ENCODE measurements at places on chromosomes 11 and 22.

- DNase-seq, result no peak
Measured at GRCh38 chr22:30459181-30460052, 12.4 kb downstream of the SEC14L3 start.

DNA sequence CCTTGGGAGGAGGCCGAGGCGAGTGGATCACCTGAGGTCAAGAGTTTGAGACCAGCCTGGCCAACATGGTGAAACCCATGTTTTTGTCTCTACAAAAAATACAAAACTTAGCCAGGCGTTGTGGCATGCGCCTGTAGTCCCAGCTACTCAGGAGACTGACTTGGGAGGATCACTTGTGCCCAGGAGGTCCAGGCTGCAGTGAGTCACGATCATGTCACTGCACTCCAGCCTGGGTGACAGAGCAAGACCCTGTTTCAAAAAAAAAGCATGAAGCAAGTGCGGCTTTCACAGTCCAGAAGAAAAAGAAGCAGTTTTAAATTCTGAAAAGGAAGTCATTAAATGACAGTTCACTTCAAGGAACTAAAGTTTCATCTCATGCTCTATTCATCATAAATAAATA is 7.1 kb upstream of the LTO1 start:
- no peak for DNase-seq

DNA sequence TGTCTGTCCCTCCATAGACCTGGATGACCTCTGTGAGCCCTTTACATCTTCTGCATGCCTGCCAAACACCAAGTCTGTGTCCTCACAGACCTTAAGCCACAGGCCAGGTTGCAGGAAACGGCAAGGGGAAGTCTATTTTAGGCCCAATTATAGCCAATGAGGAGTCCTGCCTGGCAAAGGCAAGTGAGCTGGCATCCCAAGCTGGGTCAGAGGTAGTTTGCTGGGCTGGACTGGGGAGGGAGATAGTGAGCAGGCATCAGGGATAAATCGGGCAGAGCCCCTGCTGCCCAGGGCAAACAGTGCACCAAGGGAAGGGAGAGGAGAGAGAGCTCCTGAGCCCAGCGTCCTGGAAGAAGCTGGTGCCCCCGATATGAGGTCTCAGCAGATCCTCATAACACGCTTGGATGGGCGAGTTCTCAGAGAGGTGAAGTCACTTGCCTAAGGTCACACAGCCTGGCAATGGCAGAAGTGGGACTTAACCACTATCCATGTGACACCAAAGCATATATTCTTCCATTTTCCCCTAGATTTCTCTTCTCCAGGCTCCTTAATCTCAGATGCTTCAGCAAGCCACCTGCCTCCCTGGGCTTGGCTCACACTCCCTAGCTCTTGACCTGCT is 3.7 kb upstream of the RELT start:
- DNase-seq, result no peak

DNA sequence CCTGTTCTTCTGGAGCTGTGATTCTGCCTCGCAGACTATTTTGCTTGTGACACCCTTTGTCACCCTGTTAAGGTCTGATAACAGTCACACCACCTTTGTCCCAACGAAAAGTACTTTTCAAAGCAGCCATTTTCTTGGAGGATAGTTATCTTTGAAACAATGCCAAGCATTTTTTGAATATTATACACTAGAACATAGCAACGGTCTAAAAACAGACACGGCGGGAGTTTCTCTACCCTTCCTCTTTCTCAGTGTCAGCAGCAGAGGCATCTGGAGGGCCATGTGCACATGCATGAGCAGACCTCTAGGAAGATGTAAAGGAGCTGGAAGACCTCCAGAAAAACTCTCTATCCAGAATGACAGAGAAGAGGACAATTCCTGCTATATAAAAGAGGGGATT is 86.5 kb downstream of the TRPC6 start:
- DNase-seq, result no peak

DNA sequence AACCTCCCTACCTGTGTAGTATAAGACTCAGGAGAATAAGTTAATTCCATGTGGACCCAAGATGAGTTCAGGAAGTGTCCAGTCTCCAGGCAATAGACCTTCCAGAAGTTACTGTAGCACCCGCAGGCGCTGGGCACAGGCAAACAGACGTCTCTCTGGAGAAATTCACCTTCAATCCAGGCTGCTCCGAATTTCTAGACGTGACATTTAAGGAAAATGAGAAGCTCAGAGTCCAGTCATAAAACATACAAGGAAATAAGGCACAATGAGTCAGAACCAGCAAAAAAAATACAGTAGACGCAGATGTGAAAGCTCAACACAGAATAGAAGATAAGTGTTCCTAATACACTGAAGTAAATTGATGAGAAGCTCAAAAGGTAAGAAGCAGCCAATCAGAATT is 14.2 kb downstream of the NADSYN1 start:
- no peak for DNase-seq

DNA sequence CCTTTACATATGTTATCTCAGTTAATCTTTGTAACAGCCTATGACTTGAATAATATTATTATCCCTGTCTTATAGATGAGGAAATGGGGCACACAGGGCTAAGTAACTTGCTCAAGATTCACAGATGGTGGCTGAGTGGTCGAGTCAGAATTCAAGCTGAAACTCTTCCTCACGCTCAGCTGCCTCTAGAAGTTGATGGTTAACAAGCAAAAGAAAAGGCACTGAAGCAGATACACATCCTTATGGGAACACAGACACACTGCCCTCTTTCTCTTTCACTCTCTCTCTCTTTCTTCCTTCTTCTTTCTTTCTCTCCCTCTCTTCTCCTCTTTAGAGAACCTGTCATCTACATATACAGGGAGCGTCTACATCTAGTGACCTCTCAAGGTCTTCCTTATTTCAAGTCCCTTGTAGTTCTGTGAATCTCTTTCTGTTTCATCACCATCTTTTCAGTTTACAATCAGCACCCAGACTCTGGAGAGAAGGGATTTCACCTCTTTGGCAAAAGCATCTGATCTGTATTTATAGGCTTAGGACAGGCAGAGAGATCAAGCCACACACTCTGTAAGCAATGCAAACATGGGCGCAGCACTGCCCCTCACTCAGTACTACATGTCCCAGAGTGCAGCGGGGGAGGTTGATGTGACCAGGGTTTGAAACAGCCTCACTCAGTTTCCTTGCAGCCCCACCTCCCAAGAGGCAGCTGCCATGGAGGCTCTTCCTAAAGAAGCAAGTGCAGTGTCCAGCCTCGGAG is 75.7 kb downstream of the GRAMD1B start:
- DNase-seq, result no peak

GRCh38 chr11:125402435-125402834 is 93.6 kb downstream of the FEZ1 start:
- DNase-seq, result no peak

DNA sequence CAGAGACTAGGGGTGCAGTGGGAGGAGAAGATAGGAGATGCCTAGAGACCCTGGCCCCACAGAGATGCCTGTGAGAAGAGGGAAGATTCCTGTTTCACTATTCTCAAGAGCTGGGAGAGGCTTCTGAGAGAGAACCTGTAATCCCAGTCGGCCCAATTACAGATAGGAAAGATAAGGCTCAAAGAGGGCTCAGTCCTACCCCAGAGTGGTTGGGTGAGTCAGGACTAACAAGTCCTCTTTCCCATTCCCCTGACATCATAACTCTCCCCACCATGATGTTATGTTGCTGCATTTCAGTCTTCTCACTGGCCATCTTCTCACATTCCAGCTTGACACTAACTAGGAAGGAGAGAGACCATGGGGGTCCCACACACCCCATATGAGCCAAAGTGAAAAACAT is 17.9 kb downstream of the ARHGEF12 start:
- no peak for DNase-seq

- no peak for DNase-seq
Measured at GRCh38 chr11:57421066-57421465, 5.9 kb downstream of the SLC43A3 start.

DNA sequence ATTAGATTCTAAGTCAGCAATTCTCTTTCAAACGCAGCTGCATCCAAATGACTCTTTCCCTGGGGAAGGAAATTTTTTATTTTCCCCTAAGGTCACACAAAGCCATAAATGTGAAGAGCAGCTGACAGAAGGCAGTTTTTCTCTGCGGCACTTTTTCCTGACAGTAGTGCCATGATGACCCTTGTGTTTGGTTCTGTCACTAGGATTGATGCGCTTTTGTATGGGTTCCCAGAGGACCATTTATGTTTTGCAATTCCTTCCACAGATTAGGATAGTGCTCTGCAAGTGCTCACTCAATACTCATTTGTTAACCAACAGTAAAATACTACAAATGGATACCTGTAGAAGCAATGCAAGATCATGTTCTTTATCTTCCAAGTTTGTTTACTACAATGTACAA is 359.6 kb upstream of the CTSC start:
- no peak for DNase-seq

DNA sequence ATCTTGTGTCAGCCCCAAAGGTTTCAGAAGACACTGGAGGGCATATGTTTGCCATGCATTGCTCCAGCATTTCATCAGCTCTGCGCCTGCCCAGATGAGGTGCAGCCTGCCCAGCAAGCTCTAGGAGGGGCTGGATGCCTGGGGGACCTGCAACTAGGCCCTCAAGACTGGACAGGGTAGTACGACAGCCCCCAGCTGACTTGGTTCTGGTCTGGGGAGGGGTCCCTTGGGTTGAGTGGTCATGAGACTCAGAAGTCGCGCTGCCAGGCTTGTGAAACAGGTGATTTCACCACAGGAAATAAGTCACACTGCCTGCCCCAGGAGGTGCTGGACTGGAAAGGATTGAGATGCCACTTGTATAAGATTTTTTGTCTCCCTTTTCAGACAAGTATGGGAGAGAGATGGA is 23.4 kb downstream of the TPBGL start:
- no peak for DNase-seq

- DNase-seq, result peak; percentile 51
Measured at GRCh38 chr22:20238536-20238900, 29.6 kb downstream of the RTN4R start.

DNA sequence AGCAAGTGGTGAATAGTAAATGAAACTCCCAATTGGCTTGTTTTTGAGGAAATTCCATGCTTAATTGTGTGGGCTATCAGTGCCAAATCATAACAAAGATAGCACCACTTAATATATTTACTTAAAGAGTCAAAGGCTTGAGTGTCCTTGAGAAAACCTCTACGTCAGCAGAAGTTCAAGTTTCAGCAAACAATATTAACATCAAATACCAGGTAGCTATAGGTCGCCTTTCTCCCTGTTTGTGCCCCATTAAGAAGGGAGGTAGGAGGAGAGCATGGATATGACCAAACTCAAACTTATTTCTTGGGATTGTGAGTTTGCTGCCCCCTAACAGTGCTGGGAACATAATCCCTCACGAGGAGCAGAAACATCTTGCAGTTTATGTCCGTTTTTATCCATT is 105.6 kb upstream of the SYN3 start:
- no peak for DNase-seq

DNA sequence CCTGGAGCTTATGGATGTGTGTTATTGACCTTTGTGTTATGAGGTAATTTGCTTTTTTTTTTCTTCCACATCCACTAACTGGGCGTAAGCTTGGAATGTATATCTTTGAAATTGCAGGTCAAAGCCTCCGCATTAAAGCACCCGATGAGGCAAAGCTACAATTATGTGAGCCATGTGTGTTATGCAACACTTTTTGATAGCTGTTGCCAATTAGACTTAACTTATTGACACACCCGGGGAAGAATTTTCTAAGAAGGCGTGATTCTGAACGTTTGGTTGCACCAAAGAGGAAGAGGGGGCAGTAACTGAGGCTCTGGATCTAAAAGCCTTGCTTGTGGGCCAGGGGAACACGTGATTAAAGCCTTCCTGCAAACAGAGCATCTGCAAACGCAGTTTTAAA is 610 bp upstream of the TEX12 start:
- DNase-seq, result no peak

DNA sequence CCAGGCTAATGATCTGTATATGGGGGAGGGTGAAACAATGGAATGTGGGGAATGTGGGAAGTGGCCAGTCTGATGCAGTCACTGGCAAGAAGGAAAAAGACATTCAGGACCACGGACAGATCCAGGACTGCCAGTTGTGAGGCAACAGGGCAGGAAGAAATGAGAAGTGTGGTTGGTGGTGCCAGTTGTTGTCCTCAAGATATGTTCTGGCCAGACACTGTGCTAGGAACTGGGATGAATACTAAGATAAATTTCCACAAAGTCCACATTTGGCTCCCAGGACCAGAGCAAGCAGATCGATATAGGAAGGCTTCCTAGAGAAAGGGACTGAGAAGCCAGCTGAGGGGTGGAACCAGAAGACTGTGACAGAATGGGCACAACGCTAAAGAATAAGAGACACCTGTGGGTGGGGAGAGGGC is 6.8 kb upstream of the TPBGL start:
- peak; percentile 43 for DNase-seq

DNA sequence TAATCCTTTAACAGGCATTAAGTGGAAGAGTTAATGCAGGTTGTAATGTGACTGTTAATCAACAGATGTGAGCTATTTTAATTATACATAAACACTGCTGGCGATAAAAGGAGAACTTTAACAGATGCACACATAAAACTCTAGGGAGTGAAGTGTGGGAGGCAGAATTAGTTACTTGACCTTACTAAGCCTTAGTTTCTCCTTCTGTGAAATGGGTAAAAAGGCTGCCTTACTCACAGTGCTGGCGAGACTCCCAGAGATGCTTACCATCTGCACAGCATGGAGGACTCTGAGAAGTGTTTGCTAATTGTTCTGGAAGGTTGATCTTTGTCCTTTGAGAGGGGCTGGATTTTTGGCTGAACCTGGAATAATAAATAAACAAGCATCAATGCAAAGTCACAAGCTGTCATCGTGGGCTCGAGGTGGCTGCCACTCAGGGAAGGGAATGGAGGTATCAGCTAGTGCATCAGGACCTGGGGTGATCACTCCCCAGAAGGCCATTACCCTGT is 58.6 kb upstream of the MPEG1 start:
- DNase-seq, result no peak

- DNase-seq, result no peak
Measured at GRCh38 chr11:16933756-16934603, 80.2 kb downstream of the PLEKHA7 start.

DNA sequence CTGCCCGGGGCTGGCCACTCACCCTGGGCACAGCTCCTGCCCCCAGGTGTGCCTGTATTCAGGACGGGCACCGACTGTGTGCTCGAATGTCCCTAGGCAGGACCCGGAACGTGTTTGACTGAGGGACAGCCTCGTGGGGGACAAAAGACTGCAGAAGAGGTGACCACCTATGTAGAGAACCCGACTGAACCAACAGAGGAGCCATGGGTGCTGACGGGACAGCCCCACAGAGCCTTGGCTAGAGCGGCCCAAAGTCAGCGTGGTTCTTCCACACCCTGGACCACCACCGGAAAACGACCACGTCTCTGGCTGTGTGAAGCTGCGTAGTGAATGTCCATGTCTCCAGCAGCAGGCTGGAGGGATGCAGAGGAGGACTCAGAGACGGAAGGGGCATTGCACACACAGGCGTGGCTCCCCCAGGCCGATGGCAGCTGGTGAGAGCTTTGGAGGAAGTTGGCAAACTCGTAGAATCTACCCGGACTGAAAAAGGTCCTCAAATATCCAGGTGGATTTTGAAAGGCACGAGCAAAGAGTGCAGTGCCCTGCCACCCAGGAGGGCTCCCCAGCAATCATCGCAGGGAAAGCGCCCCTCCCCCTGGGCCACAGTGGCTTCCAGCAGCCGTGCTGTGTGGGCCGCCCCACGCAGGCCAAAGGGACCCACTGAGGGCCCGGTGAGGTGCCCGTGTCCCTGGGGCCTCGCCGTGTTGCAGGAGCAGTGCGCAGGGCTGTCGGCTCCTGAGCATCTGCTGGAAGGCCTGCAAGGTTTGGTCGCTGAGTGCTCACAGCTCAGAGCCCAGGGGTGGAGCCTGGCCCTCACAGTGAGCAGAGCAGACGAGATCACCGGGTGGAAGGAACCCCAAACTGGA is 17.5 kb upstream of the MUC5B start:
- no peak for DNase-seq
